ENCODE measurements at places on chromosomes 5 and 9.

GRCh38 chr5:171379961-171380360 is 7.7 kb upstream of the NPM1 start:
- DNase-seq = no peak

GRCh38 chr5:179668391-179668790 is 12.4 kb downstream of the CBY3 start:
- DNase-seq = peak; percentile 87

- no peak for DNase-seq
These were observed 317.7 kb downstream of the LRRC70 start for GRCh38 chr5:62896121-62896893.

DNA sequence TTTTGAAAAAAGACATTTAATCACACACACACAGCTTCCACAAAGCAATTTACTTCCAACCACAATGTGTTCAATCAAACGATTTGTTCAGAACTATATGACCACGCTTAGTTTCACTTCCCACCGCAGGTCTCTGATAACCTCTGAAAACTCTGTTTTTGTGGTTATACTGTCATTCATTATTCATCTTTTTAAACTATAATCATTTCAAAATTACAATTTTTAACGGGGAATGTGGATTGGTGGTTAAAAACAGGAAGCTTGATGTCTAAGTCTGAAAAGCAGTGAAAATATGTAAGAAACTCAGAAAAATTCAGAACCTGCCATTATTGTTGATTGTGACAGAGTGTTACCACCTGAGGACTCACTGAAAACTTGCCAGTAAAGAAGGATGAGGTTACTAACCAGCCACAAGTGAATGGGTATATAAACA is 12.7 kb upstream of the TMEM174 start:
- DNase-seq = peak; percentile 69

DNA sequence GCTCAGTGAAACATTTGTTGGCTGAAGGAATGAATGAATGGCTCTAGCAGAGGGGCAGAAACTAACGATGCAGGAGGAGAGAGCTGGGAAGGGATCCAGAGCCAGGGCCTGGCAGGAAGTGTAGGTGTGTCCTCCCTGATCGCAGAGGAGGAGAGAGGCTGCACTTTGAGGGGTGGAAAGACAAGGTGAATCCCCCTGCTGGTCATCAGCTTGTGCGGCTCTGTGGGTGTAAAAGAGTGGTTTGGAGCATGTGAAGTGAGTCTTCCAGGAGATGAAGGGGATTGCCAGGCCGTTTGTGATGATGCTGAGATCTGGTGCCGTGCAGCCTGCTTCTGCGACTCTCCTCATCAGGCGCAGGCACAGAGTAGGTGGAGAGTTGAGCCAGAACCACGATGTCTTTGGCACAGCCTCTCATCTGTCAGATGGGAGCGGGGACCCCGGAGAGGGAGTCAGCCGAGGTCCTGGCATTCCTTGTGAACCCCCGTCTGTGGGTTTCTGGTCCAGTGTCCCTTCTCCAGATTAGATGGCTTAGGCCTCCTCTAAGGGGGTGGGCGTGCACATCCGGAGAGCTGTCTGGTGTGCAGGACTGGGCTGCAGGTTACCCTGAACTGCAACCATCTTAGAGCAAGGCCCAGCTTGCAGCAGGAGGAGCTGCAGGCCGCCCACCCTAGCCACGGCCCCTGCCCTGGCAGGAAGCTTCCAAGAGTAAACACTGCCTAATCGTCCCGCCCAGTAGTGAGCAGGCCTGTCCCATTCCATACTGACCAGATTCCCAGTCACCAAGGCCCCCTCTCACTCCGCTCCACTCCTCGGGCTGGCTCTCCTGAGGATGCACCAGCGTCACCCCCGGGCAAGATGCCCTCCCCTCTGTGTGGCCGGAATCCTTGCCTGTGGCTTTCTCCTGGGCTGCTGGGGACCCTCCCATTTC is at the start of gene ADAMTS13:
Gene ADAMTS13, plus strand, starts transcription at position 753 of the 928 bp plus-strand sequence. Its CDS starts 77 bp downstream, at position 830.
- DNase-seq = peak; percentile 82

DNA sequence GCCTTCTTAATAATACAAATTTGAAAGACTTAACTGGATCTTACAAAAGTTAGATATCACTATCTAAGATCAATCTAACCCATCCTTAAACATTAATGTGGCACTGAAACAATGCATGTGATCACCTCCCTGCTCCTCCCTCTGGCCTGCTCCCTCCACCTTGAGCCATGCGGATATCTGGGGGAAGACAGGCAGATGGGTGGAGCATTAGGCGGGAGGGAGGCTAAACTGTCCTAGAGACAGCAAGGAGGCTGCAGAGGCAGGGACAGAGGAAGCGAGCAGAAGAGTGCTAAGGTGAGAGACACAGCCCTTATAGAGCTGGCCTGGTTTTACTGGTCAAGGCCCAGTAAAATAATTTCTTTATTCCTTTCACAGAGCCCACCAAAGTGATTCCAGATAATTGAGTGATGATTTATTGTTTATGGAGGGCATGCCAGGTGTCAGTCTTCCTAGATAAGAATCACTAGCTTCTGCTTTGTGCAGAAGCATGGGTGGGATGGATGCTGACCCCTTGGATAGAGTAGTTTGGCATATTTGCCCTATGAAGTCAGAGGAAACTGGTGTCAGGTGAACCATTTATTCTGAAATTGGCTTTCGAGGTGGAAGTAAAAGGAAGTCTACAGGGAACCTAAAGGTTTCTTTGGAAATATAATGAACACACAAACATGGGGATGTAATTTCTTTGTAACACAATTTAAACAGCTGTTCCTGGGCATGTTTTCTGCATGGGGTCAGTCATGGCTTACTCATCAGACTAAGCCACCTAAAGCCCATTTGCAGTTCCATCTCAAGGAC is 188.3 kb downstream of the GNAQ start:
- DNase-seq = no peak

GRCh38 chr5:96031811-96032261 is 70.2 kb upstream of the ELL2 start:
- peak; percentile 18 for DNase-seq

DNA sequence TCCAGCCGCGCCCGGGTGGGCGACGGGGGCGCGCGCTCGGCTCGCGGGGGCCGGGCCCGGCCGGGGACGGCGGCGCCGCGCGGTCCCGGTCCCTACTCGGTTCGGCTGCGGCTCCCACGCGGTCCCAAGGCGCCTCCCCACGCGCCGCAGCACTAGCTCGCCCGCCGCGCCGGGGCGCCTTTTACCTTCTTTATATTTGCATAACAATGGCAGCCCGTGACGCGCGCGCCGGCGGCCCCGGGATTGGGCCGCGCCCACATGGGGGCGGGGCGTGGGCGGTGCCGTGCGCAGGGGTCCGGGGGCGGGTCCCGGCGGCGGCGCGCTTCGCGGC is at the start of gene NRARP:
Gene NRARP, minus strand, starts transcription at position 154 of the 331 bp plus-strand sequence. CDS start 343 bp downstream, outside the sequence.
- DNase-seq = peak; percentile 100

DNA sequence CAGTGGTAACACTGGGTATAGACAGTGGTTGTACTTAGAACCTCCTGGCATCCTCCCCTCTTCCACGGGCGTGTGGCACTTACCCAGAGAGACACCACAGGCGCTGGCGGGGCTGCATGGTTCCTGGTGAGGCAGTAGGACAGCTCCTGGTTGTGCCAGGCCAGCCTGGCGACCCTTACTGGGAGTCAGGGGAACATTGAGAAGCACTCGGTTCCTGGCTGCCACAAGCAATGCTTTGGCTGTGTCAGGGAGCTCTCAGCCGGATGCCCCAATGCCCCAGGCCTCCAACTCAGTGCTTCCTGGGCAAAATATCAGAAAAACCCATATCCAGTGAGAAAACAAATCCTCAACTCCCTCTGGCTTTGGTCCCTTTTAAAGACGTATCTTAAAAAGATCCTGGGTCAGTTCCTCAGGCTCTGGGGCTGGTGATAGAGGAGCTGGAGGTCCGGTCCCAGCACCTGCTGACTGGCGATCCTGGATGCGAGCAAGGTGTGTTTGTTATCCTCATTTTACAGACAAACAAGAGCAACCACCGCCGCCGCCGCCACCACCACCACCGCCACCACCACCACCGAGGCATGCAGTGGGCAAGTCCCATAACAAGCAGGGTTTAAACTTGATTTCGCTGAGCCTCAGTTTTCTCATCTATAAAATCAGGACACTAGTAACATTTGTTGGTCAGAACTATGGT is 4.2 kb downstream of the NKX2-5 start:
- no peak for DNase-seq

- DNase-seq = peak; percentile 60
These were observed 37.6 kb downstream of the NACC2 start for GRCh38 chr9:136057236-136058081.

DNA sequence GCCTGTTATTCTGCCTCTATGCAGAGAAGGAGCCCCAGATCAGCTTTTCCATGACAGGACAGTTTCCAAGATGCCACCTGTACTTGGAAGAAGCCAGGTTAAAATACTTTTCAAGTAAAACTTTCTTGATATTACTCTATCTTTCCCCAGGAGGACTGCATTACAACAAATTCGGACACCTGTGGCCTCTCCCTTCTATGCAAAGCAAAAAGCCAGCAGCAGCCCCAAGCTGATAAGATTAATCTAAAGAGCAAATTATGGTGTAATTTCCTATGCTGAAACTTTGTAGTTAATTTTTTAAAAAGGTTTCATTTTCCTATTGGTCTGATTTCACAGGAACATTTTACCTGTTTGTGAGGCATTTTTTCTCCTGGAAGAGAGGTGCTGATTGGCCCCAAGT is 301 bp upstream of the IL4 start:
- DNase-seq = no peak

DNA sequence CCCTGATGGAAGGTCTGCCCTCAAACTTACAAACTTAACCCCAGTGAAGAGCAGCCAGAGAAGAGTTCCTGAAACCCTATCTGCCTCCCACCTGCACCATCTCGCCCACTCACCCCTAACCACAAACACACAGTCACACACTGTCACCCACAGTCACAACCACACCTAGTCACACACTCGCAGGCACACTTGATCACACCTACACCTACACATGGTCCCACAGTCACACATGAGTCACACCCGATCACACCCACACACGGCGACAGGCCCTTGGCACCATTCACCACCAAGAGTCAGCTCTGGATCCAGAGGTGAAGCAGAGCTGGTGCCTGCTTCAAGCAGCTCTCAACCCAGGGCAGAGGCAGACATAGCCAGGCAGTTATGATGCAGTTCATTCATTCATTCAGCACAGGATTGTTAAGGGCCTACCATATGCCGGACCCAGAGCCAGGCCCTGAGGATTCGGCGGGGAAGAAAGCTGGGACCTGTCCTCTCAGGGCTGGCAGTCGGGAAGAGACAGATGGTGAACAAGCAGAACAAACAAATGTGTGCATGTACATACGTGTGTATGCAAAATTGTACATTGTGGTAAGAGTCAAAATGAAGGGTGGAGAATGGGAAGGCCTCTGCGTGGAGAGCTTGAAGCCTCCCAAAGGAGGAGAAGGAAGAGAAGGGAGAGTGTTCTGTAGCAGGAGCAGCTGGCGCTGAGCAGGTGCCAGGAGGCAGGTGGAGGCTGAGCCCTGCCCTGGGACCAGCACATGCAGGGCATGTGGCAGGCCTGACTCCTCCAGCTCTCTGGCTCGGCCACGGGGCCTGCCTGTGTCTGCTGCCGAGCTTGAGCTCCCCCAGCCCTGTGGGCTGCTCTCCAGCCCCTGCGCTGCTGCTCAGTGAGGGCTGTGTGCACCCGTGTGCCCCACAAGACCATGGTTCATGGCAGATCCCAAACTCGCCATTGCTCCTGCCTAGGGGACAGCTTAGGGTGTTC is 6.4 kb downstream of the TSPAN17 start:
- no peak for DNase-seq

GRCh38 chr9:112378328-112379176 is 1.4 kb upstream of the HSDL2 start:
- peak; percentile 51 for DNase-seq

DNA sequence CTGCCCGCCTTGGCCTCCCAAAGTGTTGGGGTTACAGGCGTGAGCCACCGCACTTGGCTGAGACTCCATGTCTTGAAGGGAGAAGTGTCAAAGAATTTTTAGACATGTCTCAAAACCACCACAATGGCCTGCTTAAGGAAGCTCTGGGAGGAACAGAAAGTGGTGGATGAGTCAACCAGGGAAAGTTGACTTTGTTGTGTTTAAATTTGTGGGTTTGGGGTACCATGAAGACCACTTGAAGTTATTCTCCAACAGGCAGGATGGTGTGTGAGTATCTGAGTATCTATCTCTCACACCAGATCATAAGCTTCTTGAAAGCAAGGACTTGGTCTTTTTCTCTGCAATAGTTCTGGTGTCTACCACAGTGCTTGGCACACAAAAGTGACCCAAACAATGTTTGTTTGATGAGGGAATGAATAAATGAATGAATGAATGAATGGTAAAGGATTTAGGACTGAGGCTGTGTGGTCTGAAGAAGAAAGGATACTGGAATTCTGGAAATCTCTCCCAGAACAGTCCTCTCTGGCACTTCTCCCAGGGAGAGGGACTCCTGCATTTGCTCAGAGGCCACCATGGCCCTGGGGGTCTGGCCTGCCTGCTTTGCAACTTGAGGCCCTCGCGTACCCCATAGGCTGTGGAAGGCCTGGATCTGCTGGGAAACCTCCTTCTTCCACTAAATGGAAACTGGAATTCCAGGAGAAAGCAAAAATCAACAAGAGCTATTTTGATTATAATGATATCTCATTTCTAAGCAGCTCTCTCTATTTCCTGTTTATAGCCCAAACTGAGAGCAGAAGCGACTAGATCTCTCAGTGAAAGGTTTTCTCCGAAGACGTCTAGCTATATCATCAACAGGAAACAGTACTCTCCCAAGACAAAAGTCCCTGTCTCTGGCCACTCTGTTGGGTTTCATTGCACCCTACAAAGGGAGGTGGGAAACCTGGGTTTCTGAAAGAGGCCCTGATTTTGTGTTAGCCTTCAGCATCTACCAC is 187.9 kb downstream of the PALM2AKAP2 start:
- DNase-seq = no peak

DNA sequence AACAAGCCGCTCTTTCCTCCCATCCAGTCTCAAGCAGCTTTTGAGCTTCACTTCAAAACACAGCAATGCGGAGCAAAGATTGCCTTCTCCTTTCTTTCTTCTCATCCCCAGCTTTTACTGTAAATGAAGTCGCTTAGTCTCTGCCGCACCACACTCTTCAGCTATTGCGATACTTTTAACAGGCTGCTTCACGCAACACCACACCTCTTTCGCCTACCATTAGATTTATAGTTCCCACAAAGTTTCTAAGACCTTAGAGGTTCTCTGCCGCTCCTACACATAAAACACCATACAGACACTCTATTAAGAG is 711 bp downstream of the PGGT1B start:
- DNase-seq = no peak

DNA sequence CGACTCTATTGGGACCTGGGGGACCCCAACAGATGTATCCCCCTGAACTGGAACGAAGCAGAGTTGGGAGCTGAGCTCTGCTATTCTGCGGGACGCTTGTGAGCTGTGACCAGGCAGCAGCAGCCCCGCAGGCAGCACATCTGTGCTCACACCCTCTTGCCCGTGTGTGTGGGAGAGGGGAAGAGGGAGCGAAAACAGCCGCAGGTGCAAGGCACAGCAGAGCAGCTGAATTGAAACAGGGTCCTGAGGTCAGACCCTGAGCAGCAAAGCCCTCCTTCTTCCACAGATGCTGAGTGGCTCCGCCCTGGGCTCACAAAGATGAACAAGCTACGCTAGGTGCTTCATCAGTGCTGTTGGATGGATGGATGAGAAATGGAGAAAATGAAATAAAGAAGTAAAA is 198.7 kb downstream of the HSPA4 start:
- DNase-seq = no peak

GRCh38 chr5:116365006-116365496 is 209.6 kb downstream of the SEMA6A start:
- no peak for DNase-seq

Data from osteoblast (primary cell).